Stimulated activated CD4-positive, alpha-beta T cell treated with anti-CD3 and anti-CD28 coated beads, TNF-alpha, amount 100 ng/mL, for 24 hours (primary cell): ENCODE measurements at places on chromosomes 11 and 22.

GRCh38 chr11:68652683-68653156 is 31.6 kb upstream of the GAL start:
- DNase-seq: no peak

DNA sequence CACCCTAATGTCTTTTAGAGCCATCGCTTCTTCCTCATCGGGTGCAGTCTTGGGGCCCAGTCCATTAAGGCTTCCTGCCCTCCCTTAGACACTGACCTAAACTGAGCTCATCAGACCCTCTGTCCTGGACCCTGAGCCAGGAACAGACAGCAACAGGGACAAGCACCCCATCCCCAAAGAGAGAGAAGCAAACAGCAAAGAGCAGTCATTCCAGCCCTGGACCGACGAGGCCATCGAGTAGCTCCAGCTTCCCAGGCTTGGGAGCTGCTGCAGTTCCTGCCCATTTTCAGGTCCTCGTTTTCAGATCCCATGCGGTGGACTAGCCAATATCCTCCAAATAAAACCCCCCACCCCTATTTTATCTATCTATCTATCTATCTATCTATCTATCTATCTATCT is 25.8 kb upstream of the CACNG2 start:
- no peak for DNase-seq

GRCh38 chr11:41579546-41579945 is 120.1 kb upstream of the LRRC4C start:
- DNase-seq: no peak

DNA sequence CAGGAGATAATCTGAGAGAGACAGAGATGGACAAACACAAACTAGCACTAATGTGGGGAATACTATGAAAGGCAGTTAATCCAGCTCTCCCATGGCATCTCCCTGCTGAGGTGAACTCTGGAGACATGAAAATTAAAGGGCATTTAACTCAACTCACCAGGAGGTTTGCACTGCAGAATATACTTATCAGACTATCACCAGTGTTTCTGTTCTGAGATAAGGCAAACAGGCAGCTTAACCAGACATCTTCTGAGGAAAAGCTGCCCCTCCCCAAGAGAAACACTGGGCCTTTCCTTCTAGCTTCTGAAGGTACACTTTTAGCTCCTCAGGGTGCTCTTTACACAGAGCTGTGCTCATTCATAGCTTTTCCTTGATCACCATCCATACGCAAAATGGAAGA is 85.5 kb downstream of the AMBRA1 start:
- DNase-seq: no peak

DNA sequence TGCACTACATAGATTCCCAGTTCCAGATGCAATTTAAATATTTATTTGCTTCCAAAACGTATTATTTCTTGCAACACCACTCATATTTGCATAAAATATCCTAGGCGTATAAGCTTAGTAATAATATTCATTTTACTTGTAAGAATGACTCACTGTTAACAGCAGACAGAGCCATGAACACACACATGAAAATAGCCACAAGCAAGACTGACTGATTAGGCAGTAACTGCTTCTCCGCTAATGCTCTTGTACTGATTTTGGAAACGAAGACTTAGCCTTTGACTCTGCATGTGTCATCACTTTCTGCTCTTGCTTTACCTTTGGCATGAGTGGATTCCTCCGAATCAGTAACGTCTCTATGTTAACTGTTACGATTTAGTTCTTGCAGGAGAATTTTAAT is 6.0 kb downstream of the OR10Q1 start:
- DNase-seq: no peak

DNA sequence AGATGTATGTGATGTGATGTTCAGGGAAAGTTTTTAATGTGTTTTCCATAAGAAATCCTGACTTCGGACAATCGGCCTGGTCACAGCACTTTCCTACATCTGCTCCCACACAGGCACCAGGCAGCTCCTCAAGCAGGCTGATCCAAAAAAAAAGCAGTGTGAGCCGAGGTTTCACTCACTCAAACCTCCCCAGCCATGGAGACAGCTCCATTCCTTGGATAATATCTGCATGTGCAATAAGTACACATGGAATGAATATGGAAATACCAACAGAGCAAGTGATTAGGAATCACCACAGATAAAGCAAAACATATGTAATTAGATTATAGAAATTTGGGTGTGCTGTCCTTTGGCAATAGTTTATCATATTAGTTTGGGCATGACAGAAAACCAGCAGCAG is 88.8 kb upstream of the API5 start:
- DNase-seq: no peak

DNA sequence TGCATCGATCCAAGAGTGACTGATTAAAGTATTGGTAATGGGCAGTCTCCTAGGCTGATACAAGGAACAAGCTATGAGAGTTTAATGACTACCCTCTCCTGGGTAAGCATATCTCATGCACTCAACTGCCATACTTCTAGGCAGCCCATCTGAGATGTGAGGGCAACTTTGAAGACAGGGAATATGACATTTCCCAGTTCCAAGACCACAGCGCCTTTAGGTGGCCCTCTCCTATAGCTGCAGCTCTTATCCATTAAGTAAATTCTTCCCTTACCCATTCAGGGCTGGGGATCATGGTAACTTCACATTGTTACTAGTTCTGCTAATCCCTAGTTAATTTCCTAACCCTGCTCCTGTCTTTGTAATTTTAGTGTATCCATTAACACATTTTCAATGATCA is 157.3 kb upstream of the CTSC start:
- DNase-seq: no peak

DNA sequence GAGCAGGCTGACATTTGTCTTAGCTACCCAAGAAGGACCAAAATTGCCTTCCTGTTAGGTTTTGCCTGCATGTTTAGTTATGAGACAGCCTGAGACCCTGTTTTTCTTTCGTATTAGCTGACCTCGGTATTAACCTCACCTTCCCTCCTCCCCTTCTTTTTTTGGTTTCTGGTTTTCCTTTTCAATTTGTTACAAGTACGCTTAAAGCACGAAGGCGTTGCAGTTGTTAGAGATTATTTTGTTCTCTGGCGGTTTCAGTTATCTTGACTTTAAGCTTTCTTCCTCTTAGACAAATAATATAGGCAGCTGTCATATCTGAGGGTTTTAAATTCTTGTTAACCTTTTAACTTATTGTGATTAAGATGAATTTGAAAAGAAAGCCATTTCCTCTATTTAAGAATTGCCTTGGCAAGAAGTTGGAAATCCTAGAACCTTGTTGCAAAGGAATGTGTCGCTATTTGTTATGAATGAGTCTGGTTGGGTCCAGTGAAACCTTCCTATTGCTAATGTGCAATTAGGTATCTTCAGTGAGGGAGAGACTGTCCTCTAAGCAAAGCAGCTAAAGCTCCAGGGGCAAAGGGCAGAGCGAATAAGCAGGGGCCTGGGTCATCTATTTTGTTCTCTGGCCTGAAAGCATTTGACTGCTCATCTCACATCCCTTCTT is 45.7 kb downstream of the PACS1 start:
- no peak for DNase-seq

- no peak for DNase-seq
Observed at GRCh38 chr22:50306753-50307749, at the start of gene PLXNB2. Gene PLXNB2 (minus strand): TSS chr22:50307646. CDS start chr22:50290584, 17,062 bp downstream.

DNA sequence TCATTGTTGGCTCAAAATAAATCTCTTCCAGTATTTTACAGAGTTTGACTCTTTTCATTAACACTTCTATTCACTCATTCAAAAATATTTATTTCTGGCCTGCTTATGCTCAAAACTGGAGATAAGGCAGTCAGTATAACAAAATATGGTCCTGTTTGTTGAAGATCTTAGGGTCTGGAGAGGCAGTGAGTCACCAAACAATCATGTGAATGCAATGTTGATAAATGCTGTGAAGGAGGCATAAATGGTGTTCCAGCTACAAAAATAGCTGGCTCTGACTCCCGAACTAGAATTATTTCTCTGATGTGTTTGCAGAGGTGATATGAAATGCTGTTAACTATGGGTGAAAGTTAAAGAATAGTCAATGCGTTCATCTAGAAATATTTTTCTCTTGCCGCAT is 390.6 kb downstream of the AASDHPPT start:
- DNase-seq: no peak
